ENCODE measurements at places on chromosomes 2 and 18. TPM values are rescaled to one million over a fixed set of nuclear protein-coding genes. Genes with fewer than 3 reads are reported as not detected.

DNA sequence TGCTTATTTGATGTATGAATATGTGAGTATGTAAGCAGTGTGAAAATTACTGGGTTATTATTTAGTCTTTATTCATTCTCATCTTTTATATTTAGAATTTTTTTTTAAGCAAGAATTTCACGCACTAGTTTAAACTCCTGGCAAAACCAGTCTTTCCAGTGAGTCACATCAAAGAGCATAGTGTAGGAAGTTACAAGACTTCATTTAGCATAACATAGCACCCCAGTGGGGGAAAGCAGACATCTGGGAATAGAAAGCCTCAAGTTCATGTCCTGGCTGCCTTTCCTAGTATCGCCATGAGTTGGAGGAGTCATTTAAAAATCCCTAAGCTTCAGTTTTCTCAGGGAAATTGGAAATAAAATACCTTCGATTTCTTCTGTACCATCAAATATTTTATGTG lies 408.3 kb downstream of the NUP35 start:
- no peak for DNase-seq

The LRRTM4 gene
- total RNA-seq, result not detected

DNA sequence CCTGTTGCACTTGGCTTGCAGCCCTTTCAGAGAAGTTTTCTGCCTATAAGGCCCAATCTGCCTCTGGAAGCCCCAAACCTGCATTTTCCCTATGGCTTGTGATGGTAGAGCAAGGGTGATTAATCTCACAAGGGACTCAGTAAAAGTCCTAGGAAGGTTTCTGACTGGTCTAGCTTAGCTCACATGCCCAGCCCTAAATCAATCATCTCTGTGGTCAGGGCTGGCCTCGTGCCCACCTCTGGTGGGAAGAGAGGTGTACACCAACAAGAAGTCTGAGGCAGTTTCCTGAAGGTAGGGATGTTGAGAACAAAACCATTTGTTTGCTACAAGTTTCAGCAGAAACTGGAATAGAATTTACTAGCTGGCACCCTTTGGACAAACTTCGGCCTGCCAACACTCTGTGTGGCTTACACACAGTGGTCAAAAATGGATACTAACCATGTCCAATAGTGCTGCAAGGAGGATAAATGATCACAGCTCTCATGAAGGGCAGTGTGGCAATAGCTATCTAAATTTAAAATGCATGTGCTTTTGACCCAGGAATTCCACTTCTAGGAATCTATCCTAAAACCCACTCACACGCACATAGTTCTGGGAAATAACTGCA lies 96.4 kb downstream of the EN1 start:
- no peak for DNase-seq

The GALNT3 gene
- 3.5 TPM for total RNA-seq

The DSG2 gene
- 0.81 TPM for total RNA-seq
